ENCODE measurements at places on chromosomes 16 and 17.

DNA sequence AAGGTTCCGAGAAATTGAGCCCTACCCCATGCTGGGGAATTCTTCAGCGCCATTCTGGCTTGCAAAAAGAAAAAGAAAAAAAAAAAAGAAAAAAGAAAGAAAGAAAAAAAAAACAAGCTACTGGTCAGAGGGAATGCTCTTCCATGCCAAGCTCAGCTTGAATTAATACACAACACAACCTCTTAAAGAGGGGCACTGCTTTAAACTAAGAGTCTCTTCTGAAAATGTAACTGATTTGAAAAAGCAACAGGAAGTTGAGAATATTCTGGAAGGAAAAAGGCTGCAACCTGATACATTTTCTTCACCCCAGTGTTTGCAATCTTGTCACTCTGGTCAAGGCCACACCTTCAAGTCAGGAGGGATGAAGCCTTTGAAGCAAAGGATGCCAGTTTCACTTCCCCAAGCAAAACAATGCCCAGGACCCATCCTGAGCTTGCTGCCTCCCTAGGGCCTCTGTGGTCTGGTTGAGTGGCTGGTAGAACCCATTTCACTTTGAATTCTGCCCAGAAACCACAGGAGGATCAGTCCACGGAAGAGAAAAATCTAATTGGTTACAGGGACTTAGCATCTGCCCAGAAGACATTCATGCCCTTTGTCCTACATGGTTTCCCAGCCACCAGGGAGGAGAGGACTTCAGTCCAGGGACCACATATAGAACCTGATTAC lies 389.7 kb downstream of the SOX9 start:
- DNase-seq = no peak

DNA sequence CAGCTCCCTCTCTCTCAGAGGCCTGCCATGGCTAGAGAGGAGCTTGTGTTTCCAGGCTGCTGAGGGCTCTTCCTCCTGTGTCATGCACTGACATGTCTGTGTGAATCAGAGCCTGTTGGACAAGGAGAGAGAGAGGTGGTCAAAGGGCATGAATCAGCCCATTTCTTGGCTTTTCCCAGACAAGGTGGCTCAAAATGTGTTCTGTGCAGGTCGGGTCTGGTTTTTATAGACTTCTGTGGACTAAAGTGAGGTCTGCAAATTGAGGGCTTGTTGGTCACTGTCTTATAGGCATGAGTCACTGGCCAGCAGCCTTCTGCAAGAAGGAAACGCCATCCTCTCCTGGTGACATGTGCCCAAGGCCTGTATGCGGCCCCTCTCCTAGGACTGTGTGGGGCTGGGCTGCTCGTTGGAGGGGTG lies 97.9 kb downstream of the FOXL1 start:
- DNase-seq = no peak

DNA sequence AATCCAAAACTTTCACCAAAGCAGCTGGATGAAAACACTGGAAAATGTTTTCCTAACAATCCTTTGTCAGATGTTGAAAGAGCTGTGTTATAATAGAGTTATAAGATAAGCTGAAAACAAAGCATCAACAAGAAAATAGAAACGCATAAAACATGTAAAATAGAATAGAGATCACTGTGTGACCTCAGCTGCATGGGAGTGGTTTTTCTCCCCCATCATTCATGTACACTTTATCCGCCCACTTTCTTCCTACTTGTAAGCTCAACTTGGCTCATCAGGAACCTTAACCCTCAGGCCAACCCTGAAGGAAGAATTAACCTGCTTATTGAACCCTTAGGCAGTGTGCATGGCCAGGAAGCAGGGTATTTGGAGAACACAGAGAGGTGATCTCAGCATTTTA lies 238.5 kb upstream of the PMFBP1 start:
- DNase-seq = no peak

- no peak for DNase-seq
Observed at GRCh38 chr16:49587511-49587910, 213.9 kb downstream of the C16orf78 start.

DNA sequence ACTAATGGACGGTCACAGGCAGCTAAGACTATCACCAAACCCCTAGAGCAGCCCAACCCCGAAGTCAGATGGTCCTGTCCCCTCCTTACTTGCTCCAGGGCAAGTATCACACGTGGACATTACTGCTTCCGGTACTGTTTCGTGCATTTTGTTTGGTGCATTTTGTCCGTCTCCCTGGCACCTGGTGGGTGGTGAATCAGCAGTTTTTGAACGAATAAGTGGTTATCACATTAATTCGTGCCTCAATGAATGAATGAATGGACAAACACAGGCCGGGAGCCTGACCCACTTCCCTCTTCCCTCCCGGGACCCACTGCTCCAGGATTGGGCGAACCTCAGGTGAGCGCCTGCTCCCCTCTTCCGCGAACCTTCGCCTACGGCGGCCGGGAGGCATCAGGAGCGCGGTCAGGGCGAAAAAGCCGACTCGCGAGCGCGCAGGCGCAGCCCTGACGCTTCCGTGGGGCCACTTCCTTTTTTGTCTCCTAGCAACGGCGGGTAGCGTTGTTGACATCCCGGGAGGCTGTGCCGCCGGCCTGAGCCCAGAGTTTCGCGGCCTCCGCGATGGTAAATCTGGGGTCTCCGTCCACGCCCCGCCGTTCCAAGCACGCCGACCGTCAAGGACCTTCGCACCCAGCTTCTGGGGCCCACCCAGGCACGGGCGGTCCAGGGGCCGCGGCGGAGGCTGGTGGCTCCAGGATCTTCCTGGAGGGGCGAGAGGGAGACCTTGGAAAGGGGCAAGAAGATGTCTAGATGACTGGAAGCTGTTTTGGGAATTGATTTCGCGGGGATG lies at the start of gene DYNLRB2:
Gene DYNLRB2 (plus strand): TSS at position 478 of the 790 bp plus-strand sequence. CDS start 84 bp downstream, at position 562.
- peak; percentile 48 for DNase-seq

- no peak for DNase-seq
Observed at GRCh38 chr16:88963583-88963982, 13.4 kb downstream of the CBFA2T3 start.

- peak; percentile 83 for DNase-seq
Observed at GRCh38 chr16:29700253-29700987, 21.4 kb downstream of the QPRT start.

DNA sequence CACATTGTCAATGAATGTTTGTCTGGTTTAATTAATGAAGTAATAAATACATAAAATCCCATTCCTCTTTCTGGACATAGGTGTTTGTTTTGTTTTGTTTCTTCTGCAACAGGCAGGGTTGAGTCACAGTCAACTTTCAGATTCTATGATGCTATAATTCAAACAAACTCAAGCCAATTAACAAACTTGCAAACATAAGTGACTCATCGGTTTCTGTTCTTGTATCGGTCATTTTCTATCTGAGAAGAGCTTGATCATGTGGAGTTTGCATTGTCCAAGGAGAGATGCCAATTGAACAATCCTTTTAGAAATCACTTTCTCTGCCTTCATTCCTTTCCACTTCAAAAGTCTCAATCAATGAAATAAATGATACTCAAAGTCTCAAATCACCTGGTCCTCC lies 294.2 kb upstream of the C16orf82 start:
- DNase-seq = no peak

- DNase-seq = no peak
Observed at GRCh38 chr16:31055613-31056012, 18.4 kb downstream of the ZNF668 start.

GRCh38 chr16:27230562-27231001 lies 27.3 kb downstream of the KDM8 start:
- no peak for DNase-seq

GRCh38 chr17:67449845-67450755 lies 73.0 kb downstream of the PITPNC1 start:
- DNase-seq = no peak

DNA sequence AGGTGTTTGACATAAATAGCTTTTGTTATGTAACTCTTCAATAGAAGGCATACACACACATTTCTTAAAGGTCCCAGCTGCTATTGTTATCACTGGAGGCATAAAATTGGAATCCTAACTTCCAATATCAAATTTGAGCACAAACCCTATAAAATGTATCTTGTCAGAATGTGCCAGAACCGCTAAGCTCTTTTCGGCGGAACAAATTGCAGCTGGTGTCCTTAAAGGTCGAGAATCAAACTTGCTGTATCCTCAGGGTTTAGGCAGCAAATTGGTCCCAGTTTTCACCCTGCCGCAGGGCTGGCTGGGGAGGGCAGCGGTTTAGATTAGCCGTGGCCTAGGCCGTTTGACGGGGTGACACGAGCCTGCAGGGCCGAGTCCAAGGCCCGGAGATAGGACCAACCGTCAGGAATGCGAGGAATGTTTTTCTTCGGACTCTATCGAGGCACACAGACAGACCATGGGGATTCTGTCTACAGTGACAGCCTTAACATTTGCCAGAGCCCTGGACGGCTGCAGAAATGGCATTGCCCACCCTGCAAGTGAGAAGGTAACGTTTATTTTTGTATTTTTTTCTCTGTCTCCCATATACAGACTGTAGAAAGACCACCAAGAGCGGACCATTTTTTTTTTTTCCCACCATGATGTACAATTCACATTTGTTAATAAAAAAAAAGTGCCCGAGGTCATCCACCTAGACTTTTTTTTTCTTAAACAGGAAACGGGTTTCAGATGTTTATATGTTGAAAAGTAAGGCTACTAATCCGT lies 297.1 kb downstream of the IRF8 start:
- DNase-seq = no peak

DNA sequence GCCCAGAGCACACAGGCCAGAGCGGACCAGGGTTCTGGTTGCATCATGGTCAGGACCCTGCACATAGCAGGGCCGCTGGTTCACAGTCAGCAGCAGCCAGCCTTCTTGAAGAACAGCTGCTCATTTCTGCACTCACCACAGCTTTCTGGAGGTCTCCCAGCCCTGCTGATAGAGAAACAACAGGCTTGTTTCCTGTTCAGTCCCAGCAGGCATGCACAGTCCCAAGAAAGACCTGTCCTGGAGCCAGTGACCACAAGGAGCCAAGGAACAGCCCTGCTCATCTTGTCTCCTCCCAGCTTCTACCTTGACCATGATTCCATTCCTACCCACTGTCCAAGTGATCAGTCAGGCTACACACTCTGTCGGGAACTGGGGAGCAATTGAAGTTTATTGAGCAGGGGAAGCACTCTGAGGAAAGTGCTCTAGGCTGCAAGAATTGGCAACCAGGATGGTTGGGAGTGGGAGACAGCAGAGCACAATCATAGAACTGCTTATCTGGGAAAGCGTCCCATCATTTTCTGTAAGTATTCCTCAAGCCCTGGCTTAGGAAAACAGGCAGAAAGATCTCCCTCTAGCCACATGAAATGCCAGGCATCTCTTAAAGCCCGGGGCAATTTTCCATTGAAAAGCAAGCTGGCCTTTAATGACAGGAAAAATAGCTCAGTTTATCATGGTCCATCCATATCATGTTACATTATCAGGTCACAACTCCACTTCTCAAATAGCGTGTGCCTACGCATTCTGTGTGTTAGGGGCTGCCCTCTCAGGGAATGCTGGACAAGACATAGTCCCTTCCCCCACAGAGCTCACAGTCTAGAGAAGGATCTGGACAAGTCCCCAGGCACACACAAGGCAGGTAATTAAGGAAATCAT lies 155.4 kb upstream of the FOXF1 start:
- DNase-seq = no peak

- DNase-seq = no peak
Observed at GRCh38 chr17:77444628-77444983, 303.8 kb downstream of the SEC14L1 start.

GRCh38 chr16:75333721-75334163 lies 82.3 kb upstream of the BCAR1 start:
- DNase-seq = no peak

GRCh38 chr16:75010427-75010826 lies 11.6 kb downstream of the ZNRF1 start:
- DNase-seq = no peak

- no peak for DNase-seq
Observed at GRCh38 chr17:71777048-71777640, 343.7 kb upstream of the SOX9 start.

DNA sequence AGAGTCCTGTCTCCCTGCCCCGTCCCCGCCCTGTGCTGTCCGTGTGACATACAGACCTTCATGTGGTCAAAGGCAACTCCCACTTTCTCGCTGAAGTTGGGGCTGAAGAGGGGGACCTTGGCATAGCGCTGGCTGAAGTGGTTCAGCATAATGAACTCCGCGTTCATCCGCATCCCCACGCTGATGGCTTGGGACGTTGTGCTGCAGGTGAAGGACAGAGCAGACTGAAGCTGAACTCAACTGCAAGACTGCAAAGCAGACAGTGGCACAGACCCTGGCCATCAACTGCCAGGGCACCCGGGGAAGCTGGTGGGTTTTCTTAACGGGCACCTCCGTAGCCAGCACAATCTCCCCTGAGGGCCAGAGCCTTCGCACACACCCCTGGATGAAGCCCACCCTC lies 24.2 kb downstream of the ELAC2 start:
- DNase-seq = no peak

DNA sequence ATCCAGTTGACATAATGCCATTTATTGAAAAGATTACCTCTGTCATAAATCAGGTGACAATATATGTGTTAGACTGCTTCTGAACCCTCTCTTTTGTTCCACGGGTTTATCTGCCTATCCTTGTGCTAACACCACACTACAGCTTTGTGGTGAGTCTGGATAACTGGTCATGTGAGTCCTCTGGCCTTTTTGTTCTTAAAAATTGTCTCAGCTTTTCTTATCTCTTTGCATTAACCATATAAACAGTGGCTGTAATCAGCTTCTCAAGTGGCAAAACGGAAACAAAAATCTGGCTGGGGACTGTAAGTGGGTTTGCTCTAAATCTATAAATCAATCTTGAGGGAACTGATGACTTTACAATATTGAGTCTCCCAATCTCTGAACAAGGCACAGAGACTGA lies 44.6 kb downstream of the STX8 start:
- DNase-seq = no peak

- no peak for DNase-seq
Observed at GRCh38 chr17:75926456-75926855, 14.4 kb downstream of the FBF1 start.

- DNase-seq = no peak
Observed at GRCh38 chr17:17626151-17626805, 34.8 kb upstream of the PEMT start.

GRCh38 chr17:28226563-28227315 lies 92.3 kb upstream of the TMEM97 start:
- DNase-seq = no peak

GRCh38 chr17:5443728-5444127 lies 4.8 kb upstream of the C1QBP start:
- no peak for DNase-seq

DNA sequence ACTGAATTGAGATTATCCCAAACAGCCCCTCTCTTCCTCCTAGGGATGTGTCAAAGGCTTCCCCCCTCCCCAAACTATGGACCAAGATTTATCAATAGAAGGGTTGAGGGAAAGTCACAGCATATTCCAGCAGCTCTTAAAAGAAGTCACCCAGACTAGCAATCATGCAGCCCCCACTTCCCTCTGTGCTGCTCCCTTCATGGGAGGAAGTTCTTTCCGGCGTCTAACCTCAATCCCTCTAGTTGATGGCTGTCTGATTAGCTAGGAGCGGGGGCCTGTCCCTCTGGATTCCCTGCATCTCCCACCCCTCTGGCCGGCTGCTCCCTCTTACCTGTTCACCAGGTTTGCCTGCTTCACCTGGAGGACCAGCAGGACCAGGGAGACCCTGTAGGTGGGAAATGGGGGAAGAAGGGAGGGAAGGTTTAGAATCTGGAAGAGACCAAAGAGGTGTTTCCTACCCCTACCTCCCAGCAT lies 9.2 kb downstream of the COL1A1 start:
- DNase-seq = no peak

- DNase-seq = no peak
Observed at GRCh38 chr16:46832757-46833459, 1.9 kb upstream of the C16orf87 start.
